Neural progenitor cell (in vitro differentiated cells): ENCODE measurements at places on chromosomes 5 and 9.

- no peak for DNase-seq
These were observed 132.3 kb upstream of the TAF11L2 start for GRCh38 chr5:17365811-17366138.

DNA sequence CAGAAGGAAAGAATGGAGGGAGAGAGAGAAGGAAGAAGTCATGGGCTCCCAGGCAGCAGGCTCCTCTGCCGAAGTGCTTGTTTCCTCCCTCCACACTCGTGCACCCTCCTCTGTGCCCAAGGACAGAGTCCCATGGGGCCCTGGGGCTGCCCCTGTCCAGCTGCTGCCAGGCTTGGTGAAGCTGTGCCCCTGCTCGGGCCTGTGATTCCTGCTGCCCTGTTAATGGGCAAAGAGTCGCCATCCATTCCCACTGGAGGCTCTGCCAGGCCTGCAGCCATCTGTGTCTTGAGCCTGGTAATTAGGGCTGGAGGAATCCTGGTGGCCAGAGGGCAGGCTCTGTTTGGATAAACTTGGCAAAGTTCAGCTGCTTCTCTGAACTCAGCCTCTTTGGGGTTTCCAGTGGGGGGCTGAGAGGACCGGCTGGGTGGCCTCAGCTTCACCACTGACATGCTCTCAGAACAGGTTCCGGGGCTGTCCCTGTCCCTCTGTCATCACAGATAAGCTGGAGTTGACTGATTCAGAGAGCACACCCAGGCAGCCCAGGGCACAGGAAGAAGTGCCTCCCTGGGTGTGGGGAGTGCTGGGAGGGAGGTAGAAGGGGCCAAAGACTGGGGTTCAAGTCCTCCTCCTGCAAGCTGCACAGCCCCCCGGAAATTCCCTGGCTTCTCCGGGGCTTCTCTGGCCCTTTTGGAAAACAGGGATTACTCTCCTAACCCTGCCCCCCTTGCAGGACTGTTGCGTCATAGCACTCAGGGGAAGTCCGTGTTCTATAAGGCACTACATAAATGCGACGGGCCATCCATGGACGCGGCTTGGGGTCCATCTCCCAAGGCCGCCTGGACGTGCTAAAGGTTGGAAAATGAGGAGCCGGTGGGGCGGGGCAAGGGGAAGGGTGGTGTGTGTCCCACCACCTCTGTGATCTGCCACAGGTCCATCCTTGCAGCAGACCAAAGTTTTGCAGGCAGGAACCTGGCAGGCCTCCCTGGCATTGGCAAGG, 154.8 kb downstream of the PAX5 start:
- DNase-seq: no peak

GRCh38 chr9:115882911-115883310, 270.7 kb upstream of the PAPPA start:
- DNase-seq: no peak

GRCh38 chr5:1133108-1133507, 21.2 kb upstream of the SLC12A7 start:
- DNase-seq: no peak

DNA sequence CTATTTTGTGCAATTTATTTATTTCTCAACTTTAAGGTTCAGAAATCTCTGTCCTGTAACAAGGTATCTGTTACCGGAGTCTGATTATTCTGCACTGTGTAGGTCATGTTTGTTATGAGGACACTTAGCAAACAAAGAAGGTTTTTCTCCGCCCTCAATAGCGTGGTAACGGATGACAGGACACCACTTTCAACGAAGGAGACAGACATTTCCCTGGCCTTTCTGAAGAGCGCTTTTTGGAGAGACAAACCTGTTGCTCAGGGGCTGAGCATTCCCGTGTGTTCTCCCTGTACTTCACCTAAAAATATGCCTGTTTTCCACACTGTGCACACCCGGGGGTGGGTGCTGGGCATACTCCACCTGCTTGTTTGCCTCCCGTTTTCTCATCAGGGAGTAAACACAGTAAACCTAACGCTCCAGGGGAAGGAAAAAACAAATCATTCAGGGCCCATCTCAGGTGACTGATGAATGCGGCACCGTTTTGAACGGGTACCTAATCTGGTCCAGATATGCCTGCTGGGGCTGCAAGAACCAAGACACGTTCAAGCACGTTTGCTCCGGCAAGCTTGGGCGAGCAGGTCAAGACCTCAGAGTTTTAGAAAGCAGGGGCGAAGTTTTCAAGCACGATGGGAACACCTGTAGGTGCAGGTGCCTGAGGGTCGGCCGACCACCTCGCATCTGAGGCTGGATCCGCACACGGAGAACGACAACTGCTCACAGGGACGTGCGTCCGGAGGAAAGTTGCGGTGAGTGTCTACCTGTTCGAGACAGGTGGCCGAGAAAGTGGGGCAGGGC, 859 bp downstream of the RETREG1 start:
- peak; percentile 21 for DNase-seq

DNA sequence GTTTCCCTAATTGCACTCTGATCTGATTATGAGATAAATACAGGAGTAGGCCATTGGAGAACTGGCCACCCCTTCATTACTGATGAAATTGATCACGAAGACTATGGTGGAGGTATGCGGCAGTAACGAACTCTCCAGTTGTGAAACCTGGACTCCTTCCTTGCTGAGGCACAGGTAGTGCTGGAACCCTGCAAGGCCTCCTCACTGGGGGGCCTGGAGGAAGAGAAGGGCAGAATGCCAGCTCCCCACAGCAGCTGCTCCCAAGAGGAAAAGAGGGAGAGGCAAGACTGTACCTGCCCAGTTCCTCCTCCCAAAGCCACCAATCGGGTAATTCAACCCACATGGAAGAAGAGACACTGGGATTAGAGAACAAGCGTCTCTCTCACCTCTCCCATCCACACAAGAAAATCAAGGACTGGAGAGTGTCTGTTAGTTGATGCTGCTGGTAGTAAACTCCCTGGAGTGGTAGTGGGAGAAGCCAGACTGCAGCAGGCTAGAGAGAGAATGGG, 19.1 kb upstream of the TRIO start:
- DNase-seq: no peak

- no peak for DNase-seq
These were observed 374.8 kb downstream of the KDM4C start for GRCh38 chr9:7132605-7133004.

DNA sequence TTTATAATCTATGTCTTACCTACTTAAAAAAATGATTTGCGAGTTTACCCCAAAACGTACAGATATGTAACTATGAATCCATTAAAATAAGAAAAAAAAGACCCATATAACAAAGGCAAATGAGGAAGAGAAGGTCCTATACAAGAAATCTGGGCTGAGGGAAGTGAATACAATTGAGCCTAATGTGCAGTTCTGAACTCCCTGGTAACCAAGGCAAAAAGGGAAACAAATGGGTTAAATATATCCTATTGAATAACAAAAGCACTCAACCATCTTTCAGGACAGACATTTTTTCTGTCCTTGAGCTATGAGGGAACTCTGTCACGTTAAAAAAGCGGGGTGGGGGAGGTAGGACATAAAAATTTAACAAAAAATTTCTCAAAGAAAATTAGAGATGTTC, 78.6 kb downstream of the PTPN3 start:
- DNase-seq: no peak

- no peak for DNase-seq
These were observed 29.1 kb upstream of the DUSP1 start for GRCh38 chr5:172800088-172800551.

- no peak for DNase-seq
These were observed 75.1 kb downstream of the MAT2B start for GRCh38 chr5:163580516-163580915.

GRCh38 chr9:135487281-135488012, 7.9 kb downstream of the PPP1R26 start:
- DNase-seq: no peak

DNA sequence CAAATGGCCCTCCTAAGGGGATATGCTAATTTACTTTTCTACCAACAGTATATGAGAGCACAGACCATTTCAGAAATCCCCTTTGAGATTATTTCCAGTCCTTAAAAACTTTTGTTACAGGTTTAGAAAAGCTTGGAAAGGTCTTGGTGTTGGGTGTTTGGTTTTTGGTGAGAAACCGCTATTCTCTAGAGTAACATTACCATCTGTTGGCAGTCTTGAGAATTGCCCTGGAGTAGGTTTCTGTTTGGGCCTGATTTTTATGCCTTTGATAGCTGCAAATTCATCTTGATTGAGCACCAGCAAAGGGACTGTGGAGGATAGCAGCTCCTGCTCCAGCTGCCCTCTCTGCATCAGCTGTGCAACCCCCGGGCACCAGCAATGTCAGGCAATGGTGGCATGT, 8.0 kb downstream of the NUDT2 start:
- no peak for DNase-seq

DNA sequence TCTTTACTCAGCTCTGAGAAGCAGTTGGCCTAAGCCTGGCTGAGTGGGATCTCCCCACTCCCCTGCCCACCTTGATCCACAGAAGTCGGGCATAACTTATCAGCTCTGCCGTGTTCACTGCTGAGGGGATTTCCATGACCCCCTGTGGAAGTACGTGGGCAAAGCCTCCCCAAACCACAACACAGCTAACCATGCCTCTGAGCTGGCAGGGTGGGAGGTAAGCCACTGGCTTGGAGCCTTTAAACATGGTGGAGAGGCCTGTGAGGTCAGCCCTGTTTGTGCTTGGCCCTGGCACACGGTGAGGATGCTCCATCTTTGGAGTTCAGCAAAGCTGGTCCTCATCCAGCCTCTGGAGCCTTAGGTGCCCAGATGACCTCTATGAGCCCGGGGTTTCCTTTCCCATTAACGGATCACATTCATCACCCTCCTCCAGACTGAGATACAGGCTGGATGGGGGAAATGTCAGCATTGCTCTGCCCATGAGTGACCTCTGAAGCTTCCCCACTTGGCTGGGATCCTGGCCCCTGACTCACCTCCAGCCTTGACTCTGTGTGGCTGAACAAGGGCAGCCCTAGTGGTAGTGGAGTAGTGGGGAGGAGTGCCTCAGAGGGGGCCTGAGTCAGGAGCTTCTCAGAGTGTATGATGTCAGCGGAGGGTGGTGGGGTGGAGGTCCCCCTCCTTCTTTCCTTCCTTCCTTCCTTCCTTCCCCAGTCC, 6.2 kb downstream of the PDLIM4 start:
- DNase-seq: no peak

DNA sequence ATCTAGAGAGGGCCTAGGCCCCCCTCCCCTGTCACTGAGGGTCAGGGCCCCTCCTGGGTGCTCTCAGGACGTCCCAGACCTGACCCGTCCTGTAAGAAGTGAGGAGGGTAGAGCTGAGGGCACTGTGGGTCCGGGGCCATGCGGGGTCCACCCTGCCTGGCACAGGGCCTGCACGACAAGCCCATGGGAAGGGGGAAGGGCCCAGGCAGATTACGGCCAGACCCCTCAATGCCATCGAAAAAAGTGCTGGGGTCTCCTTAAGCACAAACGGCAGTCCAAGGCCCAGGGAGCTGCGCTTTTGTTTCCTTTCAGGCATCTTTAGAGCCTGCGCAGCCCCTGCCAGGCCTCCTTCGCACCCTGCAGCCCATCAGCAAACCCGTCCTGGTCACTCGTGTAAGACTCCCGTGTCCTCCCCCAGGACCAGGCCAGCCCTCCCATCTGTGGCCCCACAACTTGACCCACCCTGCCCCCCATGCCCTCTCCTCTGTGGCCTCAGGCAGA, 4.4 kb upstream of the EXOC3 start:
- DNase-seq: no peak

GRCh38 chr9:38374847-38375571, 17.5 kb upstream of the ALDH1B1 start:
- no peak for DNase-seq

DNA sequence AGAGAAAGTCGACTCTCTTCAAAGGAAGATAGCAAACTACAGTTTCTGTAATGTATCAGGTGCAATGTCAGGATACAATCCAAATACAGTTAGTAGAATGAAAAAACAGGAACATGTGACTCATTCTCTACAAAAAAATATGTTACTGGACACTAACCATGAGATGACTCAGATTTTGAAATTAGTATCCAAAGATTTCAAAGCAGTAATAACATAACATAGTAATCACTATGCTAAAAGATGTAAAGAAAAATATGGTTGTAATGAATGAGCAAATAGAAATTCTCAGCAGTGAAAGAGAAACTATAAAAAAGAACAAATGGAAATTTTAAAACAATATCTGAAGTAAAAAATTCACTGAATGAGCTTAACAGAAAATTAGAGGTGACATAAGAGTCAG, 42.3 kb downstream of the SHOC1 start:
- DNase-seq: no peak

DNA sequence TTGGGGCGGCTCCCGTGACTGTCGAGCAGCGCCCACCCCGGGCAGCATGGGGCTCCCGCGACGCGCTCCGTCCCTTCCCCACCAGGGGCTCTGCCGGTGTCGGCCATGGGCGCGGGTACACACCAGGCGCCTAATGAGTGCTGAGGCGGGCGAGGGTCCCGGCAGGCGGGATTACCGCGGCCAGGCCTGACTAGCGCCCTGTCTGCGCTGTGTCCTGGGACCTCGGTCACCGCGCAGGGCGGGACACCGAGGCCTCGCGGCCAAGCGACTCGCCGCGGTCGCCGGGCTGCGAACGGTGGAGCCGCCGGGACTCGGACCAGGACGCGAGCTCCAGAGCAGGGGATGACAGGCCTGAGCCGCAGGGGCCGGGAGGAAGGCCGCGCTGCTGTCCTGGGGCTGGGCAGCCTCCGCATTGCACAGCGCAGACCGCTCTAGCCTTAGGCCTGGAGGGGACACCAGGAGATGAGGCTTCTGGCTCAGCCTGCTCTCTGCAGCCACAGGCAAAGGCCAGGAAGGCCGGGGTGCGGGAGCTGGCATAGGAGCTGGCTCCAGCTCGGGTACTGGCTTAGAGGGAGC, 14.1 kb downstream of the LCN10 start:
- peak; percentile 75 for DNase-seq

DNA sequence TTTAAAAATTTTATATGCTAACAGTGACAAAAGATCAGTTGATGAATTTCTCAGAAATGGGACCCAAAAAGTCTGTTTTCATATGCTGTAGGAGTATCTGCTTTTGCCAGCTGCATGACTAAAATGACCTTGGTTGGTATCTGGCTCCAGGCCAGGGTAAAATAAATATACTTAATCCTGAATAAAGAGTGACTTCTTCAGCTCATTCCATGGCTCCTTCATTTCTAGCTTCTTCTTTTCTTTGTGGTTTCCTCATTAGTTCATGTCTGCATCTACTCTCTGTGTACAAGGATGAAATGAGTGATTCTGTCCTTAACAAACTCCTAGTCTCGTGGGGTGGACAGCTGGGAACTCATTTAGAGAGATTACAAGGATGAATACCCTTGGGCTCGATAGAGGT, 36.0 kb downstream of the RCL1 start:
- DNase-seq: no peak

- DNase-seq: no peak
These were observed 200.8 kb upstream of the MEF2C start for GRCh38 chr5:89083791-89084190.

GRCh38 chr5:80206282-80206681, 49.6 kb downstream of the SERINC5 start:
- DNase-seq: no peak

- no peak for DNase-seq
These were observed 536.0 kb downstream of the NR2F1-AS1 start for GRCh38 chr5:93044859-93045666.

GRCh38 chr9:136531186-136531903, 14.5 kb downstream of the NOTCH1 start:
- DNase-seq: no peak

DNA sequence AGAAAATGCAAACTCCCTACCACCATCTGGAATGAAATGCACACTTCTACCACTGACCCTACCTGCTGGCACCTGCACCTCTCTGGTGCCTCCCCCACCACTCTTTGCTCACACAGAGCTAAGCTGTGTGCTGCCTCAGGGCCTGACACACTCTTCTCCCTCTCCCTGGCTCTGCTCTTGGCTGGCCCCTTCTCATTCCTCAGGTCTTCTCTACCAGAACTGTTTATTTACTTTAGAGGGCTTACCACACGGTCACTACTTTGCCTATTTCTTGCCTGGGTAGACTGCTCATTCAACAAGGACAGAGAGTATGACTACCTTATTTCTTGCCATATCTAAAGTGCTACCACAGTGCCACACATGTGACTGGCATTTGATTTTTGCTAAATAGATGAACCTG, 3.3 kb downstream of the REEP5 start:
- no peak for DNase-seq
